ENCODE measurements at places on chromosomes 6 and 20.

- no peak for DNase-seq
These were observed 27.1 kb downstream of the COL12A1 start for GRCh38 chr6:75178757-75179156.

- no peak for DNase-seq
These were observed 131.6 kb downstream of the OGFRL1 start for GRCh38 chr6:71420095-71420692.

DNA sequence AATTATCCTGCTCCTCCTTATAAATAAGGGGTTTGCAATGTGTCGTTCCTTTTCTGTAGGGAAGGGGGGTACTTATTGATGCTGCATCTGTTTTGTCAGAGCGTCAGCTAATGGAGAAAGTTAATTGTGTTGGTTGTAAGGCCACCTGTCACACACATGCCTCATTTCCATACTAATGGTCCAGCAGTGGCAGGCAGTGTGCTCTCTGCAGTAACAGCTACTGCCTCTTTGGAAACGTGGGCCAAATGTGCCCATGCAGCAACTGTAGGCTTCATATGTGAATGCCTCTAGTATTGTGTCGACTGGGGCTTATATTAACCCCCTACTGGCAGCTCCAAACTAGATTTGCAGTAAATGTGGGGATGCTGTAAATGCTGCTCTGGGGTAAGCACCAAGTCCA, 56.3 kb upstream of the OLIG3 start:
- no peak for DNase-seq

DNA sequence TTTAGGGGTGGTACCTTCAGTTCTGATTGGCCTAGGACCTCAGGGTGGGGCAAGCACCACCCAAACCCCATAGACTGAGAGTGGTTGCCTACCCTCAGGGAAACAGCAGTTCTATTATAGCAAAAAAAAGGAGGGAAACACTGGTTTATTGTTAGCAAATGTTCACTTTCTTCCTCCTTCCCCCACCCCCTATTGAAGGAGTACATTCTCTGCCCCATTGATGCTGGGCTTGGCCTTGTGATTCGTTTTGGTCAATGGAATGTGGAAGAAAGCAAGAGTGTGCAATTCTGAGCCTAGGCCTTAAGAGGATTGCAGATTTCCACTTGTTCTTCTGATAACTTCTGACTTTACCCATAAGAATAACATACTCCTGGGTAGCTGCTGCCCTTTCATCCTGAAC, 255.8 kb downstream of the NFATC2 start:
- no peak for DNase-seq

DNA sequence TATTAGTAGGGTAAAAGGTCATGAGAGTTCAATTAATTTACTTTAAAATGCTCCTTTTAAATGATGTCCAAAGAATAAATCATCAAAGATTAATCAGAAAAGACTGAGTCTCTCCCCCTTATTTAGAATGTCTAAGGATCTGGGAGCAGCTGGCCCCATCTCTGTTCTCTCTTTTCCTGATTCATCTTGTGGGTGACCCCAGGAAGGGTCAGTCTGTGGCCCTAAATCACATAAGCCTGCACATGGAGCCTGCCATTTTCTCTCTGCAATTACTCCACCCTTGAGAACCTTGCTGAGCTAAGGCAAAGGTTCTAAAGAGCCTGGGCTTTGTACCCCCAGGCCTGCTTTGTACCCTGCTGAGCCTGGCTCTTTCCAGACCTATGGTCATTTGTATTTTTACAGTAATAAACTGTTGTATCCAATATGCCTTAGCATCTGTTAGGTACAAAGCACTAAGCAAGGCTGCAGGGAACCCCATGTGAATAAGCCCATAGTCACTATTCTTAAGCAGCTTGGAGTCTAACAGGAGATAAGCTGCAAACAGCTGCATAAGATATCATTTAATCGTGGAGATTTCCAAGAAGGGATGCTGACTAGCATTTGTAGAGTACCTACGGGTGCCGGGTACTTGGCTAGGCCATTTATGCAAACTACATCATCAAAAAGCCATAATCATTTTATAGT, 431.0 kb upstream of the MARCKS start:
- no peak for DNase-seq

GRCh38 chr20:63073738-63074065, 66.9 kb upstream of the BHLHE23 start:
- no peak for DNase-seq

- DNase-seq = no peak
These were observed 17.6 kb downstream of the RIMS4 start for GRCh38 chr20:44792796-44793195.

DNA sequence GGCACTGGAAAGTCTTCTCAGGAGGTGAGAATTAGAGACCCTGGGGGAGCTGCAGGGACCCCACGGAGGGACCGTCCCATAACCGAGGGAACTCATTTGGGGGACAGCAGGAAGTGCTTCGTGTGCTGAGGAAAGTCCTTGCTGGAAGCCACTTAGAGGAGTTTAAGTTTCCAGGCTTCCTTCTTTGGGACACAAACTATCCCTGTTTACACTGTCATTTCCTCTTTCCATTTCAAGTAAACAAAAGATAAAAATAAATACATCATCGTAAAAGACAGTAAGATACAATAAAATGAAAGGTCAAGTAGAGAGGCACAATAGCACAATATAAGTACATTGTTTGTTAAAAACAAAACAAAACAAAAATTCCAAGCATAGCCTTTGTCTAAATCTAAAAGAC, 101.2 kb downstream of the TTLL2 start:
- DNase-seq = no peak

DNA sequence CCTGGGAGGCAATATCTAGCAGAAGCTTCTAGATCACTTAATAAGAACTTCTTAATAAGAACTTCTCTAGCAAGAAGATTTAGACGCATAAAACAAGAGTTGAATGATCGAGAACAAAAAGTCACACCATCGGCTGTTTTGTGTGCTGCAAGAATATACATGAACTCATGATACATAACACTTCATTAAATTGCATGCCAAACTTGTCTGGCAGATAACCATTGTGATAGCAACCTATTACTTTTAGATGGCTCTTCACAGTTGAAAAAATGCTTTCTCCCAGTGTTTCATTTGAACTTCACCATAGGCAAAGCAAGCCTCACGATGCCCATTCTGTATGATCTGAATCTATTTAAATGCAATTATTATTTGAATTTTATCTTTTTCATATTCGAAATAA, 249.9 kb downstream of the CBLN4 start:
- DNase-seq = no peak

GRCh38 chr6:164750128-164750527, 559.3 kb downstream of the C6orf118 start:
- no peak for DNase-seq

- DNase-seq = no peak
These were observed 24.5 kb downstream of the GABRR2 start for GRCh38 chr6:89290401-89291155.

DNA sequence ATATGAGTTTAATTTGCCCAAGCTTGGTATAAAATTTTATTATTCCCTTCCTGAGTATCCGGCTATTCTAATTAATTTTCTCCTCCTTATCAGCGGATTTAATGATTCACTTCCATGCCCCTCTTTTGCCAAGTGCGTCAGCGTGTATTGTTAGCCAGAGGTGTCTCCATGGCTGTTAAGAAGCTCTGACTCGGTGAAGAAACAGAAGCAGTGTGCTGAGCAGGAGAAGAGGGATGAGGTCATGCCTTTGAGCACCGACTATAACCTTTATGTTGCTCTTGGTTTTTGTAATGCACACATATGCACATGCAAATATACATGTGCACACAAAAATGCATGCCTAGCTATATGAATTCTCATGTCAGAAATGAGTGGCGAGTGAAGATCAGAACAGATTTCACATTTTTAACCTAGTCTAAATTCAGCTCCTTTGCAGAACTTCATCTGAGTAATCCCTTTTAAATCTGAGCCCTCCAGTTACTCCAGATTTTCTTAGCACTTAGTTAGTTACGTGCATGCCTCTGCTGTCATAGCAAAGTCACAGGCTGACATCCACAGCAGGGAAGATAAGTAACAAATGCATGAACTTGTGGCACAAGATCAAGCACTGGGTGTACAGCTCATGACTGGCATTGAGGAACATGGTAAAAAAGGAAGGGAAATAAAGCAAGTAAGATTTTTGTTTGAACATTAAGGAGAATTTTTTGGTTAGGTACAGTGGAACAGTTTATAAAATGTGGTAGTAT, 24.3 kb downstream of the HTR1E start:
- no peak for DNase-seq

- no peak for DNase-seq
These were observed 86.8 kb downstream of the PPP1R14C start for GRCh38 chr6:150229436-150230163.

GRCh38 chr20:34532320-34532719, 16.1 kb downstream of the DYNLRB1 start:
- no peak for DNase-seq

GRCh38 chr6:49001856-49002541, 461.1 kb downstream of the MMUT start:
- no peak for DNase-seq

GRCh38 chr6:136968837-136969236, 46.7 kb downstream of the SLC35D3 start:
- no peak for DNase-seq

DNA sequence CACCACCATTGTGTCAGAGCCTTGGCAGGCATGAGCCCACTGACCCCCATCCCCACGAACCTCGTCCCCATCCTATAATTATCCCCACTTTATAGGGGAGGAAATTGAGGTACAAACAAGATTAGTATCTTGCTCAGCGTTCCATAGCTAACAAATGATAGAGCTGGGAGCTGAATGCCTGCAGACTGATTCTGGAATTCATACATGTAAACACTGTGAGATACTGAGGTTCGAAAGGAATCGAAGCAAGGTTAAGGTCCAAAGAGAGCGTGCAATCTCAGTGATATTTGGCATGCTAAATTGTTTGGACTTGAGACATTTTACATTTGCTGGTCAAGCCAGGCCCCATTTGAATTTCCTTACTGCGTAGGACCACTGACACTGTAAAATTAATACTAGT, 746.6 kb downstream of the COL12A1 start:
- DNase-seq = no peak

DNA sequence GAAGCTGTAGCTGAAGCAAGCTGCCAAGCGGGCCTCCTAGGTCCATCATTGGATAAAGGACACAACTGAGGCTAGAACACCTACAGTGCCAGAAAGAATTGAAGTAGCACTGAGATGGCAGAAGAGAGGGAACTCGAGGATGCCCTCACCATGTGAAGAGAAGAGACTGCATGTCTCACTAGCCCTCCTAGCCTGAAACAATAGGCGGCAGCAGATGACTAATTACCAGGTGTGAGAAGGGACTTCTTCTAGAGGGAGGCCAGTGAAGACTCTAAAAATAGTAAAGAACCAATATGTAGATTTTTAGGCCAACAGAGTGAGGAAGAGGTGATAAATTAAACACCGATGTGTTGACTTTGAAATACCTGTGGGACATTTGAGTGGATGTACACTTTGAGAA, 50.3 kb downstream of the LGSN start:
- no peak for DNase-seq

GRCh38 chr6:13038741-13039190, 289.6 kb downstream of the TBC1D7 start:
- no peak for DNase-seq

- no peak for DNase-seq
These were observed 157.6 kb downstream of the SOBP start for GRCh38 chr6:107647439-107647948.

DNA sequence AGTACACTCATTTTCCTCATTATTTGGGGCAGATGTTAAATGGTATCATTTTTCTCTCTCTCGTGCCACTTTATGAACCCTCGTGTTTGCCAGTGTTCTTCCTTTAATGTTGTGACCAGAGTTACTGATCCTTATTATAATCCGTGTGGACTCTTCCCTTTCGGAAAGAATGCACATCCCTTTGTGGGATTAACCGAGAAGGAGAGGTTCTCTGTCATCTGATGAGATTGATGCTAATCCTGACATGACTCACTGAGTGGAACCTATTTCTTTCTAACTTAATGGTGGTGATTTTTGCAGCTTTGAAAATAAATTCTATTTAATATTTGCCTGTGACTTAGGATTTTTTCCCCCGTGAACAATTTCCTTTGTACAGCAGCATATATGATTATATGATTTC, 300.0 kb upstream of the MAN1A1 start:
- DNase-seq = no peak

DNA sequence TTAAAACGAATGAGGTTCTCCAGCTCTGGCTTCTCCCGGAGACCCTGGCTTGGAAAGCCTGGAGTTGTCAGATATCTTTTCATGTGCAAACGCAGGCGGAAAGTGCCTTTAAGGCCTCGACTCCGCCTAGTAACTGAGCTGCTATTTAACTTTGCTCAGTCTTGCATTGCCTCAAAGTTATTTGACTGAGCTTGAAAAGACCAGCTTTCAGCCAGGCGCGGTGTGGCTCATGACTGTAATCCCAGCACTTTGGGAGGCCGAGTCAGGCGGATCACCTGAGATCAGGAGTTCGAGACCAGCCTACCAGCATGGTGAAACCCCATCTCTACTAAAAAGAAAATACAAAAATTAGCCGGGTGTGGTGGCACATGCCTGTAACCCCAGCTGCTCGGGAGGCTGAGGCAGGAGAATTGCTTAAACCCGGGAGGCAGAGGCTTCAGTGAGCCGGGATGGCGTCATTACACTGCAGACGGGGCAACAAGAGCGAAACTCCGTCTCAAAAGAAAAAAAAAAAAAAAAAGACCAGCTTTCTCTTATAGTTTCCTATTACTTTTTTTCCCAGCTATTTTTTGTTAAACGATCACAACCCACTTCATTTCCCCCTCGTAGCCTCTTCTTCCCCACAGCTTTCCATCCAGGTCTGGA, 1.9 kb downstream of the GCNT2 start:
- DNase-seq = no peak

DNA sequence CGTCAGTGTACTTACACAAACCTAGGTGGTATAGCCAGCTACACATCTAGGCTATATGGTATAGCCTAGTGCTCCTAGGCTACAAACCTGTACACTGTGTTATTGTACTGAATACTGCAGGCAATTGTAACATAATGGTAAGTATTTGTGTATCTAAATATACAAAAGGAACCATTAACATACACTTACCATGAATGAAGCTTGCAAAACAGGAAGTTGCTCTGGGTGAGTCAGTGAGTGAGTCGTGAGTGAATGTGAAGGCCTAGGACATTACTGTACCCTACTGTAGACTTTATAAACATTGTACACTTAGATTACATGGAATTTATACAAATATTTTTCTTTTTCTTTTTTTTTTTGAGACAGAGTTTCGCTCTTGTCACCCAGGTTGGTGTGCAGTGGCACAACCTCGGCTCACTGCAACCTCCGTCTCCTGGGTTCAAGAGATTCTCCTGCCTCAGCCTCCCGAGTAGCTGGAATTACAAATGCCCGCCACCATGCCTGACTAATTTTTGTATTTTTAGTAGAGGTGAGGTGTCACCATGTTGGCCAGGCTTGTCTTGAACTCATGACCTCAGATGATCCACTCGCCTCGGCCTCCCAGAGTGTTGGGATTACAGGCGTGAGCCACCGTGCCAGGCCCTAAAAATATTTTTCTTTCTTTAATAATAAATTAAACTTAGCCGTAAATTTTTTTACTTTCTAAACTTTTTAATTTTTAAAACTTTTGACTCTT, 15.4 kb upstream of the KIAA1755 start:
- DNase-seq = no peak

All from activated CD4-positive, CD25-positive, alpha-beta regulatory T cell (primary cell).